ENCODE measurements at places on chromosomes 2 and 18.
A peak's percentile ranks its signal among the peaks of the same experiment; 100 is the strongest.

- DNase-seq, result no peak
These were observed 789.7 kb upstream of the SLC39A10 start for GRCh38 chr2:194867328-194867727.

GRCh38 chr18:31206787-31207381 lies 44.2 kb upstream of the DSC1 start:
- no peak for DNase-seq

DNA sequence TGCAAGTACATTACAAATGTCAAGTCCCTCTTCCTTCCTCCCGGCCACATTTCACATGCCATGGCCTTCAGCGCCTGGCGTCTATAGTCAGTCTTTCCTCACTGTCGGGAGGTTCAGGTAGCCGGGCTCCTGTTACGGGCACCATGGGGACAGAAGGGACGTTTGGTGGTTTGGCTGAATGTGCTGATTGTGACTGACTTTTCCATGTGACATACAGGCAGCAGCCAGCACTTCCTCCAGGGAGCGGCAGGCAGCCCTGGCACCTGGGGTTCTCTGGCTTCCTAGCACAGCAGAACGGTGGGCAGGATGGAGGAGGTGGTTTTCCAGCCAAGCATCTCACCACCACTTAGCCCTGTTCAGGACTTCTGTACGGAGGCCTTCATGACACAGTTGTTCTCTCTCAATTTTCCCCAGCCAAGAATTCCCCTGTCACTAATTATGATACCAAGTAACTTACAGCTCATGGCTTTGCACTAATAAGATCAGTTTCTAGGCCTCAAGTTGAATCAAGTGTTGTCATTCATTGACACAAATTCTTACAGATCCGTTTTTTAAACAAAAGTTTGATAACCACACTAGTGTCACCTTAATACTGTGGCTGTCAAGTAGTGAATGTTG lies 83.9 kb upstream of the REV1 start:
- DNase-seq, result no peak

DNA sequence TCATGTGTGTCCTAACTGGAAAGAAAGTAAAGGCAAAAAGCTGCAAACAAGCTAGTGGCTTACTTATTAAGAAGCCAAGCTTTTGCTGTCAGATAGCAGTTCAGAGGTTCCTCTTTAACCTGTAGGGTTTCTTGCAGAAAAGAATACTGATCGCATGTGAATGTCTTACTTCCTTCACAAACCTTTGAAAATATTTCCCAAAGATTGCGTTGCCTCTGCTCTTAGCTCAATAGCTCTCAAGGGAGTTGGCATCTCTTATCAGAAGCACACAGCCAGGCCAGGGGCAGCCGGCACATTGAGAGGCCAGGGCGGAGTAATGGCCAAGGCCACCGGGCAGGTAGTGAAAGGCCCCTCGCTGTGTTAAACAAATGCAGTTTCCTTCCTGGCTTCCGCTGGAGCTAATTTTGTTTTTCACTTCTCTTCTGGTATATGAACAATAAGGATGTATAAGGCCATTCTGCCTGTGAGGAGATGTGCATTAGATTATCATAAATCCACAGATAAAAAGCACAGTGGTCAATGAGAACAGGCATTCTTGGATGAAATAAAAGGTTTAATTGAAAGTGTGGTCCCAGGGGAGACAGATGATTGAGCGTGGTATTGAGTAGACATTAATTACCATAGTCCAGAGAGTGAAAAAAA lies 542.4 kb upstream of the NRP2 start:
- no peak for DNase-seq

GRCh38 chr2:43133708-43134570 lies 92.5 kb downstream of the ZFP36L2 start:
- peak; percentile 58 for DNase-seq

DNA sequence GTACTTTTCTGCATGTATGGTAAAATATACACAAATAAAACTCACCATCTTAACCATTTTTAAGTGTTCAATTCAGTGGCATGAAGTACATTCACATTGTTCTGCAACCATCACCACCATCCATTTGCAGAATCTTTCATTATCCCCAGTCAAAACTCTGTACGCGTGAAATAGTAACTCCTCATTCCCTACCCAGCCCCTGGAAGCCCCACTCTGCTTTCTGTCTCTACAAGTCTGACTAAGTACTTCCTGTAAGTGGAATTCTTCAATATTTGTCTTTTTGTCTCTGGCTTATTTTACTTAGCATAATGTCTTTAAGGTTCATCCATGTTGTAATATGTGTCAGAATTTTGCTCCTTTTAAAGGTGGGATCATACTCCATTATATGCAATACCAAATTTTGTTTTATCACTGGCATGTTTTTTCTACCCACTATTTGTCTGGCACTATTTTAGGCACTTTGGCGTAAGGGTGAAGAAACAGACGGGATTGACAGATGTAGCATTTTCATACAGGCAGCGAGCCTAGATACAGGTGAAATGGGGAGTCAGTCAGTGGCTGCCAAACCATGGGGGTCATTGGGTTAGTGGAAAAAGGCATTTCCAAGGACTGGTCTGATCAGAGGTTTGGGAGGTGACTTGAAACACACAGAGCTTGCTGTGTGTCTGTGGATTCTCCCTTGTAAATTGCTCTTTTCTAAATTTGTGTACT lies 163.2 kb upstream of the MYCN start:
- no peak for DNase-seq

DNA sequence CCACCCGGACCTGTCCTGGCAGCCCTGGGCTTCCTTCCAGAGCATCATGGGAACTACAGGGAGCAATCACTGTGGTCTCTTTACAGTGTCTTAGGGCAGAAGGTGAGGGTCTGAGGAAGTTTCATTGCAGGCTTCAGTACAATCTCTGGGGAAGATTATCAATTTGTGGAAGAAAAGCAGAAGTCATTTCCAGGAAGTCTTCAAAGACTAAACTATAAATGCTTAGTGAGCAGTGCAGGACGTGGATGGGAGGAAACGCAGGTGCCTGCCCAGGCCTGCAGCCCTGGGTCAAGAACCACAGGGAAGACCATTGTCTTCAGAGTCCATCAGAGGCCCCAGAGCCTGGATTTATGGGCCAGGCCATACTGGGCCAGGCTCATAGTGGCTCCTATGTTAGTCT lies 54.3 kb downstream of the INO80C start:
- no peak for DNase-seq

- DNase-seq, result no peak
These were observed 42.8 kb upstream of the PTMA start for GRCh38 chr2:231665245-231666170.

DNA sequence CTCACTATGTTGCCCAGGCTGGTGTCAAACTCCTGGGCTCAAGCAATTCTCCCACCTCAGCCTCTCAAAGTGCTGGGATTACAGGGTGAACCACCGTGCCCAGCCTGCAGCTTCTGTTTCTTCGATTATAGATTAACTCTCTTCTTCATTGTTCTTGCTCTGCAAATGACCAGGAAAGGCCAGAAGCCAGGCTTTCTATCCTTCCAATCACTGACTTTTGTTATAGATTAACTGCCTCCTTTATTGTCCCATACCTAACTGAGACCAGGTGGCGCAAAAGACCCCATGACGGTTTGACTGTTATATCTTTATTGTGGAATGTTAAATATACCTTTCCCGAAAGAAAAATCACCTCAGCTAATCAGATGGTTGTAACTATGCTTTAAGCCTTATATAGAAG lies 196.9 kb downstream of the MREG start:
- DNase-seq, result no peak
